MV-4-11 (cell line): ENCODE measurements at places on chromosomes 6 and 20.

DNA sequence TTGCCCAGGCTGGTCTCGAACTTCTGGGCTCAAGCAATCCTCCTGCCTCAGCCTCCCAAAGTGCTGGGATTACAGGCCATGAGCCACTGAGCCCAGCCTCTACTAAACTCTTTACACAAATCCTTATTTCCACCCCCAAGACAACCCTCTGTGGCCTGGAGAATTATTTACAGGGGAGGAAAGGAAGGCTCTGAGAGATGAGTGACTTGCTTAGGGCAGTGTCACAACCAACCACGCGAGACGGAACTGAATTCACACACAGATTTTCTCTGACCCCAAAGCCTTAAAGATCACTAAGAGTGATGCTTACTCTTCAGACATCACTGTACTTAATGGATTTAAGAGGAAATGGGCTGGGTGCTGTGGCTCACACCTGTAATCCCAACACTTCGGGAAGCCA is 86.2 kb downstream of the RIPOR3 start:
- DNase-seq = no peak

DNA sequence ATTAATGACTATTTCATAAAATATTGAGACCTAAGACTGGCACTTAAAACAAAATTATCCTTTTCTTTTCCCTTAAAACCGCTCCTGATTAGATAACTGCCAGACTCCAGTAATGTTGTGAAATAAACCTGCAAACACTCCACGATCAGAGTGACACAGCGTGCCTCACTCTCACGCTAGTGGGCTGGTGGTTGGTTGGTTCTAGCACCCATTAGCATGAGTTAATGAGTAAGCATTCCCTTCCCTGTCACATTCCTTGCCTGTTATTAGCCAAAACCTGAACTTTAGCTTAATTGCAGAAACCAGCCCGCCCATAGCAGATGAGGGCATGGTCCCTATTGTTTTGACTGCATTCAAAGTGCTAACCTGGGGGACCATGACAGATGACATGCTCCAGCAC is 193.4 kb downstream of the CD83 start:
- DNase-seq = no peak

- DNase-seq = no peak
These were observed 29.0 kb upstream of the VSTM2L start for GRCh38 chr20:37873884-37874283.

DNA sequence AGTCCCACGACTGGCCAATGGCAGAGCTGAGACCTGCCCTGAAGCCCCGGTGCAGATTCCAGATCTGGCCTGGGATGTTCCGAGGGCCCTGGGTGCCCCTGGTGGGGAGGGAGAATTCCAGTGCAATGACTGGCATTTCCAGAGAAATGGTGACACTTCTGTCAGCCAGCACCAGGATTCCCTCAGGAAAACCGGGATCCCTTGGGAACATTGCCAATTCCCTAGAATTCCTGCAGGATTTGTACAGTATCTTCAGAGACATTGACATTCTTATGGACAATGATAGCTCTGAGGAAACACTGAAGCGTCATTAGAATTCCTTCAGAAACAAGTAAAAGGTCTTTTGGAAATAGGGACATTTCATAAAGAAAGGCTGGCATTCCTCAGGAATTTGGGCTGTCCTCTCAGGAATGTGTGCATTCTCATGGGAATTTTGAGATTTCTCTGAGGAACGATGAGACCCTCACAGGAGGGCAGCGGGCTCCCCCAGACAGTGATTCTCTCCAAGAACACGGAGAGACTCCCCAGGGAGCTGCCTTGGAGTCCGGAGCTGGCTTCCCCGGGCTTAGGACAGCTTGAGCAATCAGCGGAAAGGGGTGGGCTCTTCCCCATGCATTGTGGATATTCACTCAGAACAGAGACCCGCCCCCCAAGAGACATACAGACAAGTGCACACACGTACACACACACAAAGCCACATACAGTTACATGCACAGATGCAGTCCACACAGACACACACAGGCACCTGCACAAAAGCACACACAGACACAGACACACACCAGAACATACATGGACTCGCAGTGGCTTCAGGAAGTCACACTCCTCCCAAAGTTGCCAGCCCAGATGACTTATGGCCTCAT is 35.2 kb upstream of the BPIFA2 start:
- DNase-seq = no peak

- no peak for DNase-seq
These were observed 17.5 kb downstream of the ACSS1 start for GRCh38 chr20:25040438-25040831.

GRCh38 chr20:29878777-29879442 is 1378.6 kb upstream of the DEFB115 start:
- no peak for DNase-seq

DNA sequence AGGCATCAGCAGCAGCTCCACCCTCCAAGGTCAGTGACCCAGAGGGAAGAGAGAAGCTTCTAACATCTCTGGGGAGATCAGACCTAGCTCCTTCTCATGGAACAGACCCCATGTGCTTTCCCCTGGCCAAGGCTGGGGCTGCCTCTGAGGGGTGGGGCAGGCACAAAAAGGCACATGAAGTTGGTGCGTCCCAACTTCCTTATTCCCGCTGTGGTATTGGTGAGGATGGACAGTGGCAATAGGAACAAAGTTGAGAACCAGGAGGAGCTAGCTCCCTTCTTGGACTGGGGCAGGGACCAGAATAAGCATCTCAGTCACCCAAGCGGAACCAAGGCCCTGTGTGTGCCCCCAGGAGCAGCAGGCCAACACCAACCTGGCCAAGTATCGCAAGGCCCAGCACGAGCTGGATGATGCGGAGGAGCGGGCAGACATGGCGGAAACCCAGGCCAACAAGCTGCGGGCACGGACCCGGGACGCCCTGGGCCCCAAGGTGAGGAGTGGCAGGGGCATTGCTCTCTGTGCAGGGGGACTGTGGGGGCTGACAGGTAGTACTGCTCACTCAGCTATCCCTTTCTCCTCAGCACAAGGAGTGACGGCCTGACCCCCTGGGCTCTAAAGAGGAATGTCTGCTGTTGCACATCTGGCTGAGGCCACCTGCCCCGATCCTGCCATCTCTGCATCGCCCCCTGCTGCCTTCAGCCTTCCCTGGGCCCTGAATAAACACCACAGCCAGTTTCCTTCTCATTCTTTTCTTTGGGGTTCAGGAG is 46.1 kb downstream of the MYH7B start:
- DNase-seq = no peak

DNA sequence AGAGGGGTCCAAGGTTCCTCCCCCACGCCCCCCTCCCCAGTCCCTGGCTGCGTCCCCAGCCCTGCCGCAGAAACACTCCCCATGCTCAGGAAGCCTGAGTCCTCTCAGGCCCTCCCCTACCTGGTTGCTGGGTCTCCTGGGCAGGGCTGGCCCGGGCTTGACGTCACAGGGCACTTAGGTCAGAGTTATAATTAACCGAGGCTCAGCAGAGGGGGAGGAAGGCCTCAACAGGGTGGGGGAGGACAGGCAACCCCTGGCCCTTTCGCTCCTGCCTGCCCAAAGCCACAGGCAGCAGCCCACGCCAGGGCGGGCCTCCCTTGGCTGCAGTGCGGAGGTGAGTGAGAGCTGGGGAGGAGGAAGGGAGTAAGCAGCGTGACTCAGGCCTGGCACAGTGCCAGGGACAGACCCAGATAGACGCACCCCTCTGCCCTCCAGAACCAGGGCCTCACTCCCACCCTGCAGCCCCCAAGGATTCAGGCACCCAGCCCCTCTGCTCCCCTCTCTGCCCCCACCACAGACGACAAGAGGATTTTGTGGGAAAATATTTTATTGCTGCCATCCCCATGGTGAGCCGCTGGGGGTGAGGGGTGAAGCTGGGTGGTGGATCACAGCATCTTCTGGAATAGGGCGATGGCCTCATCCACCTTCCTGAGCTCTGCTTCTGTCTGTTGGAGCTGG is at the start of gene VWA7:
TSS of gene VWA7 (minus strand) at position 340 of the 678 bp plus-strand sequence. CDS start 549 bp downstream, outside the sequence.
- DNase-seq = peak; percentile 79

DNA sequence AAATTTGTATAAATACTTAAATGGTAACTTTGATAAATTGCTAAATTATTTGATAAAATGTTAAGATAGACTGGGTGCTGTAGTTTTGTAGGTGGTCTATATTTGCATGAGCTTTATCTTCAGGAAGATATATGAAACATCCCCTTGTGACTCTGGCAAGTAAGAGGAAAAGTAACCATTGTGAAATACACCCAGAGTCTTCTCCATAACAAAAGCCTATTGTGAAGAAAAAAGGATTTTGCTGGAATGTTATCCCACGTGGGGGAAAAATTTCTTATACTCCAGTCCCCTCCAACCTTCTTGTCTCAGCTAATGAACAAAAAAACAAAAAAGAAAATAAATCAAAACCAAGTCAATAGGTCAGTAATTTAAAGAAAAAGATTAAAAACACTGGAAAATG is 600.7 kb downstream of the HDGFL1 start:
- DNase-seq = no peak

GRCh38 chr6:49826743-49827406 is 39.5 kb downstream of the CRISP1 start:
- DNase-seq = no peak

GRCh38 chr20:24838546-24839535 is 110.2 kb upstream of the CST7 start:
- no peak for DNase-seq

- DNase-seq = no peak
These were observed 765 bp downstream of the IRAK1BP1 start for GRCh38 chr6:78868116-78868515.

- no peak for DNase-seq
These were observed 108.9 kb upstream of the AHI1 start for GRCh38 chr6:135606392-135606791.

- peak; percentile 56 for DNase-seq
These were observed 16.7 kb downstream of the PCMT1 start for GRCh38 chr6:149766156-149766769.

GRCh38 chr6:49087369-49087768 is 375.7 kb downstream of the MMUT start:
- DNase-seq = no peak

DNA sequence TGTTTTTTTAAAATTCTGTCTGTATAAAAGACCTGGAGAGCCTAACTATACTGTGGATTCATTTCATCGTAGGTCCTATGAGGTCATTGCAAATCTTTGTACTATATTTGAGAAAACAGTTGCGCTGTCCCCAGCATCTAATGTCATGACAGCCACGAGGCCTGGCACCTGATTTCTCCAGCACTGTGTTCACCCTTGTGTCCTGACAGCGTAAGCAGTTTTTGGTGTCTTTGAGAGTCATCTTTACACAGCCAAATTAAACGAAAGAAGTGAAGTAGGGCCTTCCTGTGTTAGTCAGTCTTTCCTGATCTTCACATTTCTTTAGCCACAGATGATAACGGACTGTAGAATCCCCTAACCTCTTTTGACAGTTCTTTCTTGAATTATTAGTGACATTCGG is 70.6 kb upstream of the PHACTR2 start:
- DNase-seq = no peak

DNA sequence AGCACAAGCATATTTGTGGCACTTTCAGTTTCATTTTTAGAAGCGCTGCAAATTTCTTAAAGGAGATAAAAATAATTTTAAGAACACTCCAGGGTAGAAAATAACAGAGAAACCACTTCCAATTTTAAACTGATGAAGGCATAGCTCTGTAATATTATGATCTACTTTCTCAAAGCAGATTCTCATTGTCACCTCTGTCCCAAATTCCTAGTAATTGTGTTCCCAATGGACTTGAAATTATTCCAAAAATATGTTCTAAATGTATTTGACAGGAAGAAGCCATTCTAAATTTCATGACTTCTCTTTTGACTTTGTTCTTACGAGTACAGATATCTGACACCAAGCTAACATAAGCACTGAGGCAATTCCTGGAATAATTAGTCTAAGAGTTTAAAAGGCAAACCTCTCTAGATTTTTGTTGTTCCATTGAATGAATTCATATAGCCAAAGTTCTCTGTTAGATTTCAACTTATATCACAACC is 140.2 kb upstream of the CARMIL1 start:
- DNase-seq = no peak

DNA sequence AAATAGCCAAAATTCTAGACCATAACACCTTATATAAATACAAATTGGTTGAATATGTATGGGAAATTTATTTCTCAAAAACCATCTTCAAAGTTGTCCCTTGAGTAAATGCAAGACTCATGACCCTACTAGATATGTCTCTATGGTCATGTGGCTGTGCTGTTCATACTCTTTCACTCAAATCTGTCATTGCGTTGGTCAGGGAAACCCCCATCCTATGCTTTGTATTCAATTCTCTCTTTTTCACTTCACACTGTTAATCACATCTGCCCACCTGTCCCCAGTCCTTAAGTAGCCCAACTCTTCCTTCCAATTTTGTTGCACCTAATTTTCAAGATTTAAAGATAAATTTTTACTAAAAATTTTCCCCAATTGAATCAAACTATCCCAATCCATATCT is 51.0 kb downstream of the RPS12 start:
- DNase-seq = no peak

DNA sequence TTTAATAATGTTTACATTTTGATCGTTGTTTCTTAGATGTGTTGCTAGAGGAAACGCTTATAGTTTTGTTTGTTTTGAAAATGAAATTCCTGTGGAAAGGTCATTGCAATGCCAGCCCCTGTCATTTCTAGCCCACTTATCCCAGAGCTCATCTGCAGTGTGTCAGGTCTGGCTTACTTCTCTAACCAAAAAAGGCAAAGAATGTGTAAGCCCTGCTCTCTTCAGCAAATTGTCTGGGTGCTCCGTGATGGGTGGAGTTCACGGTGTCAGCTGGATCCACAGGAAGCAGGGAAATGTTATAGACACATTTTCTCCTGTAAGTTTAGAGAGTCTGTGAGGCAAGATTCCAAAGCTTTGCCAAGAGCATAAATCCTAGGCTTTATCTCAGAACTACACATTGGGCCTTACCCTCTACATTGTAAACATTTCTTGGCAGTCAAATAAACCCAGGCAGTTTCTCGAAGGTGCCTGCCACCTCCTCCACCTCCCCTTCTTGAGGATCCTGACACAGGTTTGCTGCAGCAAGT is 50.9 kb downstream of the RPRD1B start:
- DNase-seq = no peak

GRCh38 chr6:13038741-13039190 is 289.6 kb downstream of the TBC1D7 start:
- no peak for DNase-seq

DNA sequence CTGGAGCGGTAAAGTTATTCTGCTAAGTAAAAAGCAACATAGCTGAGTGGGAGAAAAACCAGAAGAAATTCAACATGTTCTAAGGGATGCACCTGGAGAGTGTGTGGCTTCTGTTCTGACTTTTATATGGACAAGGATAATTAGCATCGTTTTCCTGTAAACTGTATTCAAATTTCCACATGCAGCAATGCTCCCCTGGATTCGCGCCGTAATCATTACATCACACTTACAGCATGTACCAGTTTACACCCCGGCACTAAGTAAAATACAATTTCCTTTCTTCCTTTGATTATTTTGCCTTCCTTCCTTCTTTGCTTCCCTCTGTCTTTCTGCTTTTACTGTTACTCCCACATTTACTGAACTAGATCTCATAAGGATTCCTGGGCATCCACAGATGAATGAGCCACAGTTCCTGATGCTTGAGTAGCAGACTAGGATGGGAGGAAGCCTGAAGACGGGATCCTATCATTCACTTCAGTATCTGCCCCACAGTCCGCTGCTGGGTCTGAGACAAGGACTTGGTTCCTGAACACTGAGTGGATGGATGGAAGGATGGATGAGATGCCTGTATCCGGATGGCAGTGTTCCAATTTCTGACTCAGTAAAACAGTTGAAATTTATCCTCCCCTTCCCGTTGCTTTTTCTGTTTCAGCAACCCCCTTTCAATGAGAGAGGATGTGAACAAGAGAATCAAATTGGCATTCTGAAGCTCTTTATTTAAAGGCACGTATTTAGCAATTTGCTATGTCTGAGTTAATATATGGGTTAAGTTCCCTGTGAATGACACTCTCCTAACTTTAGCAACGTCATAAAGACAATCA is 174.6 kb downstream of the GJA10 start:
- DNase-seq = no peak

- peak; percentile 20 for DNase-seq
These were observed 2.6 kb downstream of the ARMC2 start for GRCh38 chr6:108850669-108851465.
